ENCODE measurements at places on chromosomes 6 and 20.

- DNase-seq = no peak
Measured at GRCh38 chr6:21899708-21900107, 306.2 kb downstream of the SOX4 start.

DNA sequence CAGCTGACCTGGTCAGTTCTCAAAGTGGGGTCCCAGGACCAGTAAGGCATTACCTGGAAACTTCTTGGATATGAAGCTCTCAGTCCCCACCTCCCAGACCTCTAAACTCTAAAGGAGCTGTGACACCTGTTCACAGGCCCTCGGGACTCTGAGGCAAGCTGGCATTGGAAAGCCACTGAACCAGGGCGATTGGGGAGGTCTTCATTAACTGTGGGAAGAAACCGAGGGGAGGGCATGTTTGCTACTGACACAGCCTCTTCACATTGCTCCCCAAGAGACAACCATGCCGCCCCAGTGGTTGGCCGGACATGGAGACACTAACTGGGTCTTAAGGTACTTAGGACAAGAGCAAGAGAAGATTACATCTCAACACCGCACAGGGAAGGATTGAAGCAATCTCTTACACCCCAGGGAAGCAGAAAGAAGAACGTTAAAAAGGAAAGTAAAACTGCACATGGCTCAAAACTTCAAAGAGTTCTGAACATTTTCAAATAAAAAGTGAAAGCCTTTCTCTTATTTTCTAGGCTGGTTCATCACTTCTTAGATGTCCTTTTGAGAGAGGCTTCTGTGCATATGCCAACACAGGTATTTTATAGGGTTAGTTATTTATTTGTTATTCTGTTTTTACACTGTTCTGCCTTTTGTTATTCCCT, 210.0 kb upstream of the CST7 start:
- DNase-seq = no peak

- DNase-seq = no peak
Measured at GRCh38 chr6:33313709-33314514, at the start of gene TAPBP. Gene TAPBP, minus strand, starts transcription at chr6:33314078. Its CDS starts 37 bp downstream, at chr6:33314041.

DNA sequence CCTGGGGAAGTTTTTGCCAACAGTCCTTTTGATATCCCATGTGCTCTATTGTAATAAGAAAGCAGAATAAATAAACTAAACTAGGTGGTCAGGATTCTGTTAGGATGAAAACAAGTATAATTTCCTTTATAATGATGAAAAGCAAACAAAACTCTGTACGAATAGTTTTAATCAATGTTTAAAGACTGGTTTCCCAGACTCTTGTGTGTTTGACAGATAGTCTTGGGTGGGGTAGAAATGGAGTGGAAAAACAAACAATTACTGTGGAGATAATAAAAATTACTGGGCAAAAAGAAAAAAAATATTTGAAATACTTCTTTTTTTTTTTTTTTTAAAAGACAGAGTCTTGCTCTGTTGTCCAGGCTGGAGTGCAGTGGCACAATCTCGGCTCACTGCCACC, 152.1 kb upstream of the FLRT3 start:
- DNase-seq = no peak

DNA sequence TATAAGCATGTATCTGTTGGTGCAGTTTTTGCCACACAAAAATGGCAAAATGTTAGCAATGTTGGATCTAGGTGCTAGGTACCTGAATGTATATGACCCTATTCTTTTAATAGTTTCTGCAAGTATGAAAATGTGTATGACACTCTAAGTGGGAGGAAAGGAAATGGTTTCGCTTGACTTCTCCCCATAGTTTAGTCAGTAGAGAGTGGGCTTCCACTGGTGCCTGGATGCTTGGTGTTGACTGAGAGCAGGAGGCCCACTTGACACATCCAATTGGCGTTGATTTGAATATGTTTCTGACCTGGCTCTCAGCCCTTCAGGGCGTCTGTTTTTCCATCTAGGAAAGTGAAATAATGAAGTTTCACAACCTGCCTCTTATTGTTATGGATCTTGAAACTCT, 41.8 kb upstream of the GABRR1 start:
- DNase-seq = no peak

DNA sequence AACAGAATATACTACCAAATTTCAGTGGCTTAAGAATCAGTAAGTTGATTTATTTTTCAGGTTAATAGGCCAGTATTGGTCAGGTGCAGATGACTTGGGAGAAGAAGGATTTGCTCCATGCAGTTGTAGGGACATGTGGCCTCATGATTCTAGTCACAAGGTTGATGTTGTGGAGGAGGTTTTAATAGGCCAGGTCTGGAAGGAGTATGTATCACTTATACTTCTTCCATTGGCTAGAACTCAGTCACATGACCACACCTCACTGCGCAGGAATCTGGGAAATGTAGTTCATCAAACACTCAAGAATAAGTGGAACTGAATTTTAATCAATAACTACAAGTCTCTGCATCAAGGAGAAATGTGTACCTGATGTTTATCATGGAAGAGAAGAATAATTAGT, 281.5 kb upstream of the QKI start:
- no peak for DNase-seq
